ENCODE measurements at places on chromosomes 1 and 21.

GRCh38 chr21:45155910-45156309 lies 81.5 kb downstream of the ADARB1 start:
- DNase-seq: no peak

GRCh38 chr1:43994794-43995790 lies 3.7 kb downstream of the CCDC24 start:
- peak; percentile 71 for DNase-seq

DNA sequence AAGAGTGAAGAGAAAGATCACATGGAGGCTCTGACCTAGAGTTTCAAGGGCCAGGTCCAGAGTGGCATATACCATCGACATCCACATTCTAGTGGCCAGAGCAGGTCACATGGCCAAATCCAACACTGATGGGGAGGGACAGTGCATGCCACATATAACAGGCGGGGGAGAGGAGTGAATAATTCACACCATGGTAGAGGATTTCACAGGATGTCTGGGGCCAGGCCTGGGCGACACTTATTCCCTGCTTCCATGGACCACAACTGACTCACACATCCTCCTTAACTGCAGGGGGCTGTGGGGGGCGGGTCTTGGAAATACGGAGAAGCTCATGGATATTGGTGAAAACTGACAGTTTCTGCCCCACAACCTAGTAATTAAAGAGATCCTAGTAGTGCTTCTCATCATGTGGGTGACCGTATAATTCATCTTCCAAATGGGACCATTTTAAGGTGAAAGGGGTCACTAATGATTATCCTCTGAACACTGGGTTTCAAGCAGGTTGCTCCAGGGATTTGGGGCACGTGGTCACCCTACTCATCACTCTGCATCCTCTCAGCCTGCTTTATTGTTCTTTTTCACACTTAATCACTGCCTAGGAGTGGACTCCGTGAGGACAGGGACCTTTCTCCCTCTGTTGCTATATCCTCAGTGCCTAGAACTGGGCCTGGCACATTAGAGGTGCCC lies 44.0 kb downstream of the IGSF21 start:
- DNase-seq: no peak

- peak; percentile 21 for DNase-seq
Observed at GRCh38 chr1:247494767-247495166, 36.9 kb upstream of the OR2B11 start.

GRCh38 chr1:182227864-182228547 lies 163.6 kb downstream of the GLUL start:
- DNase-seq: no peak

DNA sequence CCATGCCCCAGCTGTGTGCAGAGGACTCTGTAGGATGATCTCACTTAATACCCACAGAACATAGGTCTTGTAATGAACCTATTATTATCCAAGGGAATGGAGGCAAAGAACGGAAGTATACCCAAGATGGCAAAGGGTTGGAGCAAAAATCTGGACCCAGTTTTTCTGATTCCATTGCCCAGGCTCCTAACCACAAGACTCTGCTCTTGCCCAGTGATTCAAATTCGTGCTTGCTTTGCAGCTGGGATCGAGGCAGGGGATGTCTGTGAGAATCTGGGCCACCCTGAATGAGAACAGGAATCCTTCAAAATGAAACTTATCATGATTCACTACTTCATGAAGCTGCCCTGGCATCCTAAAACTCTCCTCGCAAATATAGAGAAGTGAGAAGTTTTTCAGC lies 97.5 kb upstream of the KCNJ6 start:
- no peak for DNase-seq

- no peak for DNase-seq
Observed at GRCh38 chr1:47814612-47815395, 182.4 kb downstream of the TRABD2B start.

DNA sequence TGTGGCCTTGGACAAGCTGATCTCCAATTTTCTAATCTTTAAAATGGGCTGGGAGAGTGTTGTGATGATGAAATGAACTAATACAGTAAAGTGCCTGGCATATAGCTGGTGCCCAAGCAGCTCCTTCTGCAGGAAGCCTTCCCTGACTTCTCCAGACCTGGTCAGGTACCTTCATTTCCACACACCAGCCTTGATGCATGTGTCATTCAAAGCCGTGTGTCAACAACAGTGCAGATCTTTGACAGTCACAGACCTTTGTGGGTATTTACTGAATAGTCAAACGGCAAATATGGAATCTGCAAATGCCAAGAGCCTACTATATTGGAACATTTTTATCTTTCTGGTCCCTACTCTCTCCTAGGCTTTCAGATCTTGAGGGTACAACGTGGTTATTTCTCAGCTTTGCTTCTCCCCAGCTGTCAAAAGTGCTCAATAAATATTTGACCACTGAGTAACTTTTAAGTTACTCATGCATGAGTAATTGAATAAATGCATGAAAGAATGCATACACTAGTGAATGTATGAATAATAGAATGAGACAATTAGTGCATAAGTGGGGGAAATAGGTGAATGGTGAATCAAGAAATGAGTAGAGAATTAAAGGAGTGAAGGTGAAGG lies 75.4 kb downstream of the MDM4 start:
- peak; percentile 47 for DNase-seq

GRCh38 chr1:221743416-221744208 lies 1.7 kb upstream of the DUSP10 start:
- DNase-seq: no peak

DNA sequence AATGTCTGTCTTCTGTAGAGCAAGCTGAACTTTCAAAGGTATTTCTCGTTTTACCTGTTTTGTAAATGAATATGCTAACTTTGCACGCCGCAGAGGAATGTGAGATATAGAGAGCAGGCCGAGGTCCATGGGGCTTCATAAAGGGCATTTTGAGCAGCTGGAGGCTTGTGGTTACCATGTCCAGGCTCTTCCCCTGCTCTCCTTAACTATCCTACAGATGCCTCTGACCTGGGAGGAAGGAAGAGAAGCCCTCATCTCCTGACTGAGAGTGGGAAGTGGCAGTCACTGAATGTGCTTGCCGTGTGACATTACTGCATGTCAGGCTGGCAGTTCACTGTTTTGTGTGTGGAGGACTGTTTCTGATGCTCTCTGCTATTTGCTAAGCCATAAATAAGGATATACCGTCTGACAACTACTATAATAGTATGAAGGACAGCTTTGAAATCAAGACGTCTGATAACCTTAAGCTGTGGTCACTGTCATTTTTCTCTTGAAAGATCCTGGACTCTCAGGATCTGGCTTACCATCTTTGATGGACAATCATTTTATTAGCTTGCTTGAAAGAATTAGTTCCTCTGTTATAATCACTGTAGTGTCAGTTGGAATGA lies 92.2 kb downstream of the DYRK1A start:
- DNase-seq: no peak

- DNase-seq: peak; percentile 70
Observed at GRCh38 chr1:172821609-172822274, 162.8 kb downstream of the FASLG start.

DNA sequence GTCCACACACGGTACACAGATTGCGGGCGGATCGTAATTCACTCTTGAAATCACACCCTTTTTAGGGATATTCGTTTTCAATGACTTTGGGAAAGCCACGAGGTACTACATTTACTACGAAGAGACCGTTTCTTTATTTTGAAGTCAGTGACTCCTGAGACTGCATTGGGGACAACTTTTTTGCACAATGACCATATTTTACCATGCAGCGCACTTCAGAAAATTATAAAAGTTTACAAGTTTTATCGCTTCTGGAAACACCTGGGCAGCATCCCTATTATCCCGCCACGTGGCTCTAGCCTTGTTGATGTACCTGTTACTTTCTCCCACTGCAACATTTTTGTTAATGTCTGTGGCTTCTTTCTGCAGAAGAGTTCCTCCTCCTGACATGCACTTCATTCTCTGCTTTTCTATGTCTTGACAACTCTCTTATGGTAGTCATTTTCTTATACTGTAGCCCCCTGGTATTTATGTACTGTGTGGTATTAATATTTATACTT lies 1.3 kb upstream of the AKT3 start:
- DNase-seq: no peak

- DNase-seq: no peak
Observed at GRCh38 chr1:125086611-125087010, 3901.8 kb downstream of the SRGAP2C start.

- DNase-seq: no peak
Observed at GRCh38 chr1:106773206-106773605, 283.3 kb upstream of the PRMT6 start.

- no peak for DNase-seq
Observed at GRCh38 chr1:3886691-3887090, 13.4 kb downstream of the C1orf174 start.

GRCh38 chr1:103002005-103002404 lies 106.3 kb downstream of the COL11A1 start:
- DNase-seq: no peak

GRCh38 chr1:228404107-228404720 lies 2.4 kb downstream of the TRIM11 start:
- no peak for DNase-seq

DNA sequence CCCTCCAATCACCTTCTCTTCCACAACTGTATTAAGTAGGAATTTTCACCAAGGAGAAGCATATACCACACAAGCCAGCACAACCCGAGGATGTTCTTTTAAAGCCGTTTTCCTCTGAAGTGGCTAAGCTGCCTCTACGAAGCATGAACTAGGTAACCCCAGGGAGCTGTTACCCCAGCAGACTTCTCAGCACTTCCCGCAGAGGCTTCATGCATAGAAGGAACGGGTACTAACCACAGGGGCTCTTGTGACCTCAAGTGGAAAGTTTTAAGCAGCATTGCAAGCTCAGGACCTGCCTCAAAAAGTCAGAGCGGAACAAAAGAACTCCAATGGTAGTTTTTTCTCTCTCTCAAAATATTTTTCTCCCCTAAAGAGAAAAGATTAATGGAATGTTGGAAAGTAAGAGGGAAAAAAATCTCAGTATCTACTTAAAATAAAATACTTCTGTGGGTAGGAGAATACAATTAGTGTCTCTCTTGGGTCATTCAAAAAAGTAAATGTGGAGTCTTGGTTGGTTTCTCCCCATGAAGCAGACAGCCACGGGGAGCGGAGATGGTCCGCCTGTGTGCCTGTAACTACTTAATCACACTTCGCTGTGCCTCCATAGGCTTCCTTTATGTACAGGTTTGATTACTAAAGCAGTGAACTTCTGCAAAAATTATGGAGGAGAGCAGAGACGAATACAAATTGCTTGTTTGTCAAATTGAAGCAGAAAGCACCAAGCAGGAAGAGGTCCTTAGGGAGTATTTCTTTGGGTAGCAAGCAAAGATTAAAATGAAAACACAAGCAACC lies 40.9 kb downstream of the STX6 start:
- no peak for DNase-seq

- peak; percentile 37 for DNase-seq
Observed at GRCh38 chr1:66300972-66301451, 232.9 kb upstream of the SGIP1 start.

DNA sequence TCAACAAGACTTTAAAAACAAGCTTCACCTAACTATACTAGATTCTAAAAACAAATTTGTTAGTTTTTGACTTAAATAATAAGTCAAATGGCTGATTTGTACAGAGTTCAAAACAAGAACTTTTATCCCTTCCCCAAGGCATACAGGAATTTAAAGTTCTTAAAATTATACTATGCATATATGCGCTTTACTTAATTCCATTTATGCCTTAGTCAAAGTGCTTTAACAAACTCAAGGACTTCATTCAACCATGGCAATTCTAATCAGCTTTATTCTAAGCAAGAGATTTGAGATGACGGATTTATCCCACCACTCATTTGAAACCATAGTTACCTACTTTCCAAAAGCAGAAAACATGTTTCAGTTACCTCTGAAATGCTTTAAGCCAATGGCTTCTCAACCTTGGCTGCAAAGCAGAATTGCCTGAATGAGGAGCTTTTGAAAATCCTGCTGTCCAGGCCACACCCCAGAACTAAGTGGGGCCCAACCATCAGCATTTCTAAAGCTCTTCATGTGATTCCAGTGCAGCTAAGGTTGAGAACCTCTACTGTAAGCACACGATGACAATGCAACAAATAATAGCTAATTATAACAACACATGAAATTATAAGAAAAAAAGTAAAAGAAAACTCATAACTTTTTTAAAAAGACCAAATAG lies 44.6 kb downstream of the TTLL7 start:
- DNase-seq: no peak

- DNase-seq: peak; percentile 94
Observed at GRCh38 chr1:54542120-54542961, 5.7 kb upstream of the ACOT11 start.

DNA sequence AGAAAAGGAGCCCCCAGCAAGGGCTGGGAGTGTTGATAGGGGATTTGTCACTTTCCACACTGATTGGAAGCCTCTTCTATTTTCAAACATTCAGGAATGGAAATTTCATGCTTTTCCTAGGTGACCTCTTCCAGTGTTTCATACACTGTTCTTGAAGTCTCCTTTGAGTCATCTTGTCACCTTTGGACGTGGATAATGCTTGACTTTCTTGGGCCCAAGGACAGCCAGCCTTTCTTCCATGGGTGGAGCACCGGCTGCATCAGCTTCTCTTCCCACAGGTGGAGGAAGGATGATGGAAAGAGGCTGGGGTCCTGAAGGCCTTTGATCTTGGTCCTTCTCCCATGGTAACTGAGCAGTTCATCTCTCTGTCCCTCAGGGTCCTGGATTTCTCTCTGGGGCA lies 11.9 kb upstream of the PIGR start:
- no peak for DNase-seq

- DNase-seq: no peak
Observed at GRCh38 chr1:30589083-30589482, 134.3 kb downstream of the MATN1 start.

GRCh38 chr1:162599451-162599850 lies 32.8 kb upstream of the DDR2 start:
- no peak for DNase-seq

DNA sequence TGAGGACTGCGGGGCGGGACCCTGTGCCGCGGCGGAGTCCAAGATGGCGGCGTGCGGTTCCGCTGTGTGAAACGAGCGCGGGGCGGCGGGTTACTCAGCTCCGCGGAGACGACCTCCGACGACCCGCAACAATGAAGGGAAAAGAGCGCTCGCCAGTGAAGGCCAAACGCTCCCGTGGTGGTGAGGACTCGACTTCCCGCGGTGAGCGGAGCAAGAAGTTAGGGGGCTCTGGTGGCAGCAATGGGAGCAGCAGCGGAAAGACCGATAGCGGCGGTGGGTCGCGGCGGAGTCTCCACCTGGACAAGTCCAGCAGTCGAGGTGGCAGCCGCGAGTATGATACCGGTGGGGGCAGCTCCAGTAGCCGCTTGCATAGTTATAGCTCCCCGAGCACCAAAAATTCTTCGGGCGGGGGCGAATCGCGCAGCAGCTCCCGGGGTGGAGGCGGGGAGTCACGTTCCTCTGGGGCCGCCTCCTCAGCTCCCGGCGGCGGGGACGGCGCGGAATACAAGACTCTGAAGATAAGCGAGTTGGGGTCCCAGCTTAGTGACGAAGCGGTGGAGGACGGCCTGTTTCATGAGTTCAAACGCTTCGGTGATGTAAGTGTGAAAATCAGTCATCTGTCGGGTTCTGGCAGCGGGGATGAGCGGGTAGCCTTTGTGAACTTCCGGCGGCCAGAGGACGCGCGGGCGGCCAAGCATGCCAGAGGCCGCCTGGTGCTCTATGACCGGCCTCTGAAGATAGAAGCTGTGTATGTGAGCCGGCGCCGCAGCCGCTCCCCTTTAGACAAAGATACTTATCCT lies 430 bp downstream of the RBM15 start:
- DNase-seq: peak; percentile 36
